ENCODE measurements at places on chromosomes 7 and 10. TPM values are rescaled to one million over a fixed set of nuclear protein-coding genes. Genes with fewer than 3 reads are reported as not detected.

The MASTL gene
- total RNA-seq = 2.3 TPM

The NYAP1 gene
- 0.30 TPM for total RNA-seq

The CDNF gene
- 4.0 TPM for total RNA-seq

The MEOX2 gene
- total RNA-seq = 0.14 TPM

The ADCYAP1R1 gene
- 0.05 TPM for total RNA-seq

The VIPR2 gene
- 0.29 TPM for total RNA-seq

The KIF5B gene
- 44.4 TPM for total RNA-seq

The MYO1G gene
- 4.5 TPM for total RNA-seq

Measured in right lobe of liver (tissue), 6 donors.